HT1080 (cell line): ENCODE measurements at places on chromosomes 4 and X. TPM values are rescaled to one million over a fixed set of nuclear protein-coding genes. Genes with fewer than 3 reads are reported as not detected.

PCDH19 gene
- not detected in 2 replicates for total RNA-seq

GRCh38 chrX:110123331-110123782, 120.4 kb downstream of the TMEM164 start:
- no peak for DNase-seq

MXRA5 gene
- not detected in 2 replicates for total RNA-seq

GAGE12H gene
- not detected in 2 replicates for total RNA-seq

DNA sequence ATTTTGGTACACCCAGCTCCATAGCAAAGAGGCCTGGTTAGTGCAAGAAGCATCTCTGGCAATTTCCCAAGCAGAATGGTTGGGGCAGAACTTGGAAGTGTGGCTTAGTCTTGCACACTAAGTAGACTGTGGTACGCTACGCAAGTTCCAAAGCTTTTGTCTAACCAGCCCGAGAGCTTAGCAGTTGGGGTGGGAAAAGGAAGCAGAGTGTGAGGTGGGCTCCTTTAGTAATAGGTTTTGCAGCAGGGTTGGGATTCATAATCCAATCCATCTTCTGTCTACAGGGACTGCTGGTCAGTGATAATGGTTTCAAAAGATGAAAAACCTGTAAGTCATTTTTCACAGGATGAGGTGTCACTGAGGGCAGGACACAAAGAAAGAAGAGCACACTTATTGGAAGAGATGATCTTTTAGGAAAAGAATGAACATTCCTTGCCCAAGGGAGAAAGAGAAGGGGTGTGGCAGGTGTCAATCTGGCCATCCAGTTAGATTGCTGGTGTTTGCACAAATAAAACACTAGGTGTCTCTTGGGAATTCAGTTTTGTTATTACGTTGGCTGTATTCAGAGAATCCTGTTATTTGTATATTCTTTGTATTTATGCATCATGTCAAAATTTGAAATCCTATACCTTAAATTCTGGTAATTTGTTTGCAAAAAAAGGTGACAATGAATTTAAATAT, 244.3 kb downstream of the GPAT3 start:
- no peak for DNase-seq

DNA sequence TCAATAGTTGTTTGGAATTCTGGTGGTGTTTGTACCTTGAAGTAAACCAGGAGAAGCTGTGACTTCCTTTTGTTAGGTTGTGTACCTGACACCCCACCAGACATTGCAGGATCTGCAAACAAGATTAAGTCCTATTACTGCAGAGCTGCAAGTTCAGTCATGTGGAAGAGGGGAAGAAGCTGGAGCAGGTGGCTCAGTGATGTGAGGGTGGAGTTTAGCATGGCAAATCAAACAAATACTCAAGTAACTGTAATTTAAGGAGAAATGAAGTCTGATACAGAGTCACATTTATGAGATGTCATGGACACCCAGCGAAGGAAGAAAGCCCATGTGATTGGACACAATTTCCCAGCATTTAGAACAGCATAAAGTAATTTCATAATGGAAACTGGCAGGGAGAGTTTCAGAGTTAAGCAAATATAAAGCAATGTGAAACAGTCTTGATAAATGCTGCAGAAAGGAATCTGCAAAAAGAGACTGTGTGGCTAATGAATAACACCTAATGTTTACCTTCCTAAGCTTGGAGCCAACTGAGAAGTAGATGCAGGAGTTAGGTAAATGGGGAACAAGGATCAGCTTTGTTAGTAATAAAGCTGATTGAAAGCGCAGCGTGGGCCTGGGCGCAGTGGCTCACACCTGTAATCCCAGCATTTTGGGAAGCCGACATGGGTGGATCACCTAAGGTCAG, 249.1 kb downstream of the GBA3 start:
- DNase-seq, result no peak

- DNase-seq, result peak; percentile 24
Measured at GRCh38 chr4:186979961-186980745, 256.5 kb upstream of the FAT1 start.

- DNase-seq, result peak; percentile 69
Measured at GRCh38 chrX:16953606-16954211, 7.3 kb downstream of the REPS2 start.
